ENCODE measurements at places on chromosomes 3 and 15. TPM values are rescaled to one million over a fixed set of nuclear protein-coding genes. Genes with fewer than 3 reads are reported as not detected.

Gene DPH3
- total RNA-seq = 16.5 TPM

Gene SH2D7
- total RNA-seq = not detected

Gene REC114
- not detected for total RNA-seq

Gene BHLHE40
- total RNA-seq = 9.0 TPM

Gene BCHE
- total RNA-seq = 0.09 TPM

Gene SPRED1
- total RNA-seq = 29.2 TPM

Gene NR1I2
- total RNA-seq = 0.09 TPM

Gene GOLGA6L10
- 0.94 TPM for total RNA-seq

Gene FAM81A
- total RNA-seq = under 0.01 TPM

Gene TMCC1
- total RNA-seq = 20.0 TPM

Gene MNS1
- total RNA-seq = 0.28 TPM

Data from endothelial cell of coronary artery (primary cell).